Activated CD8-positive, alpha-beta memory T cell treated with anti-CD3 and anti-CD28 coated beads for 1 hour (primary cell): ENCODE measurements at places on chromosomes 1 and 21.

- DNase-seq = no peak
These were observed 5.4 kb downstream of the PRAMEF12 start for GRCh38 chr1:12778907-12779306.

- no peak for DNase-seq
These were observed 6.2 kb upstream of the ACP6 start for GRCh38 chr1:147676311-147677085.

GRCh38 chr1:24996983-24997893 is 67.2 kb upstream of the RUNX3 start:
- peak; percentile 35 for DNase-seq

GRCh38 chr1:86788300-86789206 is 84.2 kb downstream of the SH3GLB1 start:
- no peak for DNase-seq

DNA sequence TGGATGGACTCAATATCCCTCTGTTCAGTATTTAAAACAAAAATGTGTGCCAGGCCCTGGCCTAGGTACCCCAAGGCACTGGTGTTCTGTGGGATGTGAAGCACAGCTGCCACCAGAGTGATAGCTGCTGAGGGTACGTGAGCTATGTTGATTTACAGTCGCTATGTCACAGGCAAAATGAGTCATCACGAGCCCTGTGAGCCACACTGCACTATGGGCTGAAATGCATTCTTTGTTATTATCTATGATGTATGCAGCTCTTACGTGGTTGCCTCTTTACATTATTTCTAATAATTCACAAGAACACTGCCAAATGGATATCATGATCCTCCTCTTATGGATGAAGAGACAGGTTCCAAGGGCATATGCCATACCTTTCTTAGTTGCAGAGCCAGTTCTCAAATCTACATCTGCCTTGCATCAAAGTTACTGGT is 2.1 kb downstream of the TEX38 start:
- DNase-seq = no peak

DNA sequence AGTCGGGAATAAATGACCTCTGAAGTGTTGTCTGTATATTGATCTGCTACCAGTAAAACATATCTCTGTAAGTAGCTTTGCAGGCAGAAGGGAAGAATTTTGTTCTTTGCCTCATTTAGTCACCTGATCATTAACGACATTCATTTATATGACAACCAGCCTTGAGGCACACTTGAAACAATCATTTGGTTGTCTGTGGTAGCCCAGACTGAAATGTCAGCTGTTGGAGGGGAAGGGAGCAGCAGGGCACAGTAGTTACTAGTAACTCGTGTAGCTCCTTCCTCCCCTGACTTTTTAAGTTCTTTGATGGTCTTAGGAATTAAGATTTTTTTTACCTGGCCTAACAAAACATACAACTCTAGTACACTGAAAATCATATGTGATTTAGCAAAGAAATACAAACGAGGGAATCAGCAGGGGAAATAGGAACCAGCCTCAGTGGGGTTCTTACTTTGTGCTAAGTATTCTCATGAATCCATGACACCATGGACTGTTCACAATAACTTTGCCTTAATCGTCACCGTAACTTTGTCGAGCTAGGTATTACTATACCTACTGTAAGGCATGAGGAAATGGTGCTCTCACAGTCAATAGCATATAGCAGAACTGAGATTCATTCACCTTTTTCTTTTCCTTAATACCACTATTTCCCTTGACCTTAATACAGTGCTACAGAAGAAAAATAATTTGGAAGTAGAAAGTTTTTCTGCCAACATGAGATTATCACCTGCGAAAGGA is 6.4 kb downstream of the IL12RB2 start:
- DNase-seq = no peak

GRCh38 chr1:63173161-63173560 is 149.2 kb upstream of the FOXD3 start:
- DNase-seq = no peak

GRCh38 chr21:31289702-31290101 is 54.4 kb downstream of the TIAM1 start:
- DNase-seq = no peak

DNA sequence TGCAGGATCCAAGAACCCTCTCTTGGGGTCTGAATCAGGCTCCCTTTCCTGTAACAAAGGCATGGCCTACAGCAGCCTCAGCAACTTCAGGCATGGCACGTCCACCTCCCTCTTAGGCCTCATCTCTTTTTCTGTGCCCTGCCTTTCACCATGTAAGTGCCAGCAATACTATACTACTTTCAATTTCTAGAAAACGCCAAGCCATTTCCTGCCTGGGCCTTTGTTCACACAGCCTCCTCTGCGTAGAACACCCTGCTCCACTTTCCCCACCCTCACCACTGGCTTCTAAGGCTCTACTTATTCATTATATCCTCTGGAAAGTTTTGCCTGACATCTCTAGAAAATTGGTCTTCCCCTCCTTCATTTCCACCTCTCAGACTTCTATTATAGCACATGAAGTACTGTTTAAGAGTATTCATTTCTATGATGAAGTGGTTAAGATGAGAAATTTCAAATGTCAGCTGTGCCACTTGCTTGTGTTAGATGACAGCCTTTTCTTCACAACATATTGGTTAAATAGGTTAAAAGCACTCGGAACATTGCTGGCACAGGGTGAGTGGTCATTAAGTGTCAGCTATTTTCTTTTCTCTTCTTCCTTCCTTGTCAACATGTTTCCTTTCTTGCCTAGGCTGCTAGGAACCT is 41.6 kb upstream of the VWA5B1 start:
- no peak for DNase-seq

- DNase-seq = no peak
These were observed 46.6 kb upstream of the MAB21L3 start for GRCh38 chr1:116064616-116065015.

DNA sequence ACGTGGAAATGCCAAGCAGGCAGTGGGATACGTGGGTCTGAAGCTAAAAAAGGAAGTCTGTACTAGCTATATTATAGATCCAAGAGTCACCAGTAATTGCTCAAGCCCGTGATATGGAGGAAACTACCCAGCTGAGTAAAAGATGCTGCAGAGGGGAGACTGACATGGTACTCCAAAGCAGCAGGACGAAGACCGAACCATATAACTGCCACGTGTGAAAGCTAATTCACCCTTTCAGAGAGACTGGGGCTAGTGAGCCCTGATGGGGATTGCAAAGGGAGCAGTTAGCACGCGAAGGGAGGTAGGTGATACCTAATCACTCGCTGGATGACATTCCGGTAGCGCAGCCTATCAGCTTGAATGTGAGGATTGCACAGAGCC is 316 bp downstream of the AP4B1 start:
- no peak for DNase-seq

DNA sequence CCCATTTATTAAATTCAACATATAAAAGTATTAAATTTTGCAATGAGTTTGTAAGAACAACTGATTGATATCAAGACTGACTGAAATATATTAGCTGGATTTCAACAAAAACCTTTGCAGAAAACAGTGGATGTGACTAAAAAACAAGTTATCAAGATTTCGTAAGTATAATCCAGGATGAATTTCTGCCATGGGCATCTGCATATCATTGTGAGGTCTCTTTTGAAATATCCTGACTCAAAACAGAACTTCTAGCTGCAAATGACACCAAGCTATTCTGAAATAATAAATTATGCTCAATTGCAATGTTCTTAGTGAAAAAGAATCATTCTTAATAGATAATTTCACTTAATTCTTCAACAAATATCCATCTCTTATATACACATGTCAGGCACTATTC is 52.6 kb downstream of the CD34 start:
- DNase-seq = no peak

DNA sequence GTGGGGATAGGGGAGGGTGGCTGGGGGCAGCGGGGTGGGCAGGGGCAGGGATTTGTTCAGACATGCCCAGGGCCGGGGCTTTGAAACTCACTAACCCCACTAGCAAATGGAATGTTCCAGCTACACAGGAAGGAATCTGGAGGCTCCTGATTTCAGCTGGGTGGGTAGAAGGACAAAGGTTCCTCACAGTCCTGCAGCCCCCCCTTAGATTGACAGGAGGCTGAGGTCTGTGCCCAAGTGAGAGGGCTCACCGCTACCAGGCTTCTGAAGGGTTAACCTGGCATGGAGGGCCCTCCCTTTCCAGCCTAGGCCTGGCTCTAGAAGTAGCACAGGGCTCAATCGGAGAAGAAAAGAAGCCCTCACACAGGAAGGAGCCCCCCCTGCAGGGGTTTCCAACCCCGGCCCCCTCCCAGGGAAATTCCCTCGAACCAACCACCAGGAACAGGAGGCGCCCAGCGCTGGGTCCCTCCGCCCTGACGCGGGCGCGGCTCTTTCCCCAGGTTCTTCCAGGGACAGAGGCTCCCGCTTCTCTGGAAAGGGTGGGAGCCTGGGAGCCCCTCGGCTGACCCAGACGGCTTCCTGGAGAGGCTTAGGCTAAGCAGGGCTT is 3.3 kb downstream of the EPHA2 start:
- DNase-seq = no peak

GRCh38 chr21:39518055-39518846 is 66.5 kb downstream of the SH3BGR start:
- peak; percentile 12 for DNase-seq

DNA sequence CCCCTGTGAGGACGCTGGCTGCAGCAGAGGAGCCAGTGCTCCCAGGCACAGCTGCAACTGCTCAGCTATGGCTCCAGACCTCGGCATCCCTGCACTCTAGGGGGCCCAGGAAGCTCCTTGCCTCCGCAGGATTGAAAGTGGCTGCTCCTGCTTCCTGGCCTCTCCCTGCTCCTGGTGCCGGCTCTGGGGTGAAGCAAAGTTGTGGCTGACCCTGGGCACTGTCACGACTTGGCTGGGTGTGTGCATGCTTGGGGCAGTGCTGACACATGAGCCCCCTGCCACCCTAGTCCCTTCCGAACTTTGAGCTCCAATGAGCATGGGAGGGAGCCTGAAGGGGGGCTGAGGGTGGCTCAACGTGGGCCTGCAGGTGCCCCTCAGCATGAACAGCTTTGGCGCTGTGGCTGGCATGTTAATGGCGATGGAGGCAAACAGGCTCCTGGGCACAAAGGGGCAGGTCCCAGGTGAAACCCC is 1512.2 kb downstream of the KCNT2 start:
- DNase-seq = no peak

DNA sequence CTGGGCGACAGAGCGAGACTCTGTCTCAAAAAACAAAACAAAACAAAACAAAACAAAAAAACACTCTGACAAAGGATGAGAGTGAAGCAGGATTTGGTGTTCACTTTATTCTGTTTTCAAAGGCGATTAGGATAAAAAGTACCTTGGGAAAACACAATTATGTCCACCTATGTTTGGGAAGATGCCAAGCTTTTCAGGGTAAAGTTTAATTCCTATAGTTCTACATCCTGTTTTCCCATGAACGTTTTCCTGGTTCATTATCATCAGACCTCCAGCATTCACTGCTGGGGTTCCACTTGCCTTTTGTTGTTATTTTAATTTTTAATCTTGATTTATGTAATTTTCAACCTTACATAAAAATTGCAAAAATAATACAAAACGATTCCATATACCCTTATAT is 4.9 kb upstream of the NID1 start:
- no peak for DNase-seq

DNA sequence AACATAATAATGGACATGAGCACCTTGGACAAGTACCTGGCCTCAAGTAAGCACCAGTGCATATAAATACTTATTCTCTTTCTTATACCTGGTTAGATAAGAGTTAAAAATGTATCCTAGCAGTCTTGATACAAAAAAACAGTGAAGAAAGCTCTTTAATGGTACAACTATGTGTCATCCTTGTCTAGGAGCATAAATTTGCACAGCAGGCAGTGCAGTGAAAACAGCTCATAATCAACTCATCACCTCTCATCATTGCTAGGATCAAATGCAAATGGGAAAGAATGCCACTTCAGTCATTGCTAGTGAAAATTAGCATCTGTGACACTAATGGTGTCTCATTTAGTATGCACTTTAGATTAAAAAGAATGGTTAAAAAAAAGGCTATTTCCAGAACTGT is 7.6 kb downstream of the SAMSN1 start:
- DNase-seq = no peak

GRCh38 chr1:29800522-29800956 is 564.2 kb downstream of the PTPRU start:
- DNase-seq = no peak

DNA sequence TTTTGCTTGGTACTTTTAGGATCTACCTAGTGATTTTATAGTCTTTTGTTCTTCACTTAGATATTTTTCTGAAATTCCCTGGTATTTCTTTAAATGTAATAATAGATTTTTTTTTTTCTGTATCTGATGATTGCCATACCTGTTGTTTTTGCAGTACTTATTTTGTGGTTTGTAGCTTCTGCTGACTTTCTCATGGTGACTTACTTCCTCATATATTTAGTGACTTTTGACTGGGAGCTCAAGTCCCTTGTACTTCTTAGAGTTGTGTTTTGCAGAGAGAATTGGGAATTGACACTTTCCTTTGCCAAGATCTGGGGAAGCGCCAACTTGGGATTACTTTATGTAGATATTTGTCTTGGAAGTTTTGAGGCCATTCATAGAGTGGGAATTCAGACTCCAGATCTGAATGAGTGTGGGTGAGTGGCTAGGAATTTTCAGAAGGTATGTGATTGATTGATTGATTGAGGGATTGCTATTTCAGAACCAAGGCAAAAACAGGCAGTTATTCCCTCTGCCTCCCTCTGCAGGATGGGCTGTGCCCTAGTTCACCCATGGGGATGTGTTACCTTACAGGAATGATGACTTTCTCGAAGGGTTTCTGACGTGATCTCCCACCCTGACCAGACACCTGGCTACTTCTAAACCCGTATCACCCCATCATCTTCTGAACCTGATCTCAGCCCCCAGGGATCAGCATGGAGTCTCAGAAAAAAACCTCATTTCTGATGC is 219.5 kb downstream of the URB2 start:
- DNase-seq = no peak
